Mesenchymal stem cell (in vitro differentiated cells and primary cell): ENCODE measurements at places on chromosomes 11 and 22.

GRCh38 chr11:16032974-16033373, 323.4 kb downstream of the SOX6 start:
- no peaks in the 10 kb centered on the region for H3K36me3 ChIP-seq
- no peaks in the 10 kb centered on the region for H3K4me1 ChIP-seq

DNA sequence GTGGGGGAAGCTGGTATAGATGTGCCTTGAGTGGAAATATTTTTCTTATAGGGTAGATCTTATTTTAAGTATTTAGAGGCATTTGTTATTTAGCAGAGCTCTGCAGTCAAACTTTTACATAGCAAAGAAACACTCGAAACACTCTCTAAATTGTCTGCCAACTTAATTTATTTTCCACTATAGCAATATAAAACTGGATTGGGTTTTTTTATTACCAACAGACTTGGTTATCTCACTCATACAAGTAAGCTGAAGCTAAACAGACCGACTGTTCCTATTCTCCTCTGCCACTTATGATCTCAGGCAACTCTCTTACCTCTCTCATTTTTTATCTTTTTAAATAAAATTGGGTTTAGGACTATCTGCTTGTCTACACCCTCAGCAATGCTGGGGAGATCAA, 4.6 kb downstream of the RAB38 start:
- peaks cover 6% of the 10 kb centered on the region for H3K4me1 ChIP-seq
- no peak for DNase-seq
- no peak overlapping the region for H3K4me3 ChIP-seq
- no peak overlapping the region for H3K27ac ChIP-seq

GRCh38 chr22:30121960-30122359, 41.7 kb downstream of the HORMAD2 start:
- no peak overlapping the region for H3K27ac ChIP-seq
- DNase-seq, result no peak
- H3K4me3 ChIP-seq, result no peak overlapping the region
- peaks cover 2% of the 10 kb centered on the region for H3K4me1 ChIP-seq
- H3K36me3 ChIP-seq, result no peaks in the 10 kb centered on the region

GRCh38 chr11:69394869-69395246, 86.6 kb upstream of the LINC01488 start:
- H3K4me1 ChIP-seq, result peaks cover 14% of the 10 kb centered on the region
- peaks cover 18% of the 10 kb centered on the region for H3K27me3 ChIP-seq

DNA sequence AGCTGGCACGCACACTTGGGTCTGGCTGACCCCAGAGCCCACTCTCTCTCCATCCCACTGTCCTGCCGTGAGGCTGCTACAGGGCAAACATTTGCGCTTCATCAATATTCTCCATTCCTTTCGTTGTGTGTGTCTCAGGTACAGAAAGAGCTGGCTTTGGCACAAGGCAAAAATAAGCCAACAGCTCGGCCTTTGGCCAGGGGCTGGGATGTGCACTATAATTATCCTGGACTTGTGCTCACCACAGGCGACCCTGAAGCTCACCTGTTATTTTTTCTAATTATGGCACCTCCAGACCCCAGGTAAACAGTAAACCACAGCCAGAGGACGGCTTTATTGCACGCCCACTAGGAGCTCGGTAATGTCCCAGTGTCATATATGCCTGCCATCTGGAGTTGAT, 10.9 kb downstream of the ZMAT5 start:
- no peaks in the 10 kb centered on the region for H3K27me3 ChIP-seq
- no peak overlapping the region for H3K4me3 ChIP-seq

- H3K36me3 ChIP-seq, result no peaks in the 10 kb centered on the region
- H3K27me3 ChIP-seq, result peaks cover 40% of the 10 kb centered on the region
- no peak overlapping the region for H3K27ac ChIP-seq
- H3K4me1 ChIP-seq, result no peaks in the 10 kb centered on the region
- no peak for DNase-seq
- no peak overlapping the region for H3K4me3 ChIP-seq
These were observed 6.7 kb upstream of the PPARA start for GRCh38 chr22:46143491-46144147.

GRCh38 chr11:124740277-124740882, 638 bp downstream of the NRGN start:
- peak overlapping the region; percentile 70 for H3K4me3 ChIP-seq
- peaks cover 16% of the 10 kb centered on the region for H3K4me1 ChIP-seq
- H3K27me3 ChIP-seq, result peaks cover 96% of the 10 kb centered on the region
- no peak overlapping the region for H3K27ac ChIP-seq

DNA sequence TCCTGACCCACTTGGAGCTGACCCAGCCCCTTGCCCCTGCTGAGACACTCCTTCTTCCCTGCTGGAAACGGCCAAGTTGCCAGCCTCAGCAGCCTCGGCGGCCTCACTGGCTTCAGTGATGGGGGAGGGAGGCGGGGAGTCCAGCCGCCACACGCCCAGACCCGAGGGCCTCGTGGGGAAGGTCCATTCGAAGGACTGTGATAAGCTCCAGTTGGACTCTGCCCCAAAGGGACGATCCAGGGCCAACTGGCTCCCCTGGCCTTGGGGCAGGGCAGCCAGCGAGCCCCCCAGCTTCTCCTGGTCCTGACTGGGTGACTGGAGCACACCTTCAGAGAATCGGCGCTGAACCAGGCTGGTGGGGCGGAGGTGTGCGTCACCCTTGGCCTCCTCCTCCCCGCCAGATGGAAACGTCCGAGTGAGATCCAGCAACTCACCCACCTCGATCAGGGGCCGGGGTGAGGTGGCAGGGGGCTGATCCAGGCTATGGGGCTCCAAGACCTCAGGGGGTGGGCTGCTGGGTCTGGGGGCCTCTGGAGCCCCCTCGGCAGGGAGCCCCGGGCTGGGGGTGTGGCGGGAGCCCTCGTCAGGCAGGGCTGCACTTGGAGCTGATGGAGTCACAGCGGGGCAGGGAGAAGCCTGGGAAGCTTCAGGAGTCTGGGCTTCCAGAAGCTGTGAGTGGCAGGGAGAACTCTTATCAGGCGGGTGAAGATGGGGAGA, 11.5 kb downstream of the TNKS1BP1 start:
- no peak for DNase-seq
- H3K27me3 ChIP-seq, result no peaks in the 10 kb centered on the region
- peaks cover 88% of the 10 kb centered on the region for H3K36me3 ChIP-seq
- no peak overlapping the region for H3K27ac ChIP-seq
- no peak overlapping the region for H3K4me3 ChIP-seq
- H3K4me1 ChIP-seq, result peaks cover 58% of the 10 kb centered on the region

DNA sequence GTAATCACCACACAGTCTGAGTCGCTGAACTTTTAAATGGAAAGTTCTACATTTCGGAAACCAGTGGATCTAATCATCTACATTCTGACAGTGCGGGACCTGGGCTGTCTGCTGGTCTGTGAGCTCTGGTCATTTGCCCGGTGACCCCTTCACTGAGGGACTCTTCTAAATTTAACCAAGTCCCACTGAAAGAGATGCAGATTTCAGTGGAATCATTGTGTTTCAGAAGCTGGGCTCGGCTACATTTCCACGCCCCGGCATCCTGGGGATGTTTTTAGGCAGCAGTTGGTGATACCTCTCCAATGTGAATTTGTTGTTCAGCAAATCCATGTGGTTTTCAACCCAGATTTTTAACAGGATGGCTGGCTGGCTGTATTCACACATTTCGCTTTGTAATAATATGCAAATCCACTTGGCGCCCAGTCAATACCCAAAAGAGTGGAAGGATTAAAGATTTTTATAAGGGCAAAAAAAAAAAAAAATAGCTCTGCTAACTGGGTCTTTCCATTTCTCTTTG, 145.5 kb upstream of the RASSF10 start:
- H3K4me1 ChIP-seq, result peaks cover 7% of the 10 kb centered on the region
- no peak overlapping the region for H3K4me3 ChIP-seq
- H3K36me3 ChIP-seq, result peaks cover 3% of the 10 kb centered on the region
- H3K27ac ChIP-seq, result peak overlapping the region; percentile 33
- DNase-seq, result no peak

DNA sequence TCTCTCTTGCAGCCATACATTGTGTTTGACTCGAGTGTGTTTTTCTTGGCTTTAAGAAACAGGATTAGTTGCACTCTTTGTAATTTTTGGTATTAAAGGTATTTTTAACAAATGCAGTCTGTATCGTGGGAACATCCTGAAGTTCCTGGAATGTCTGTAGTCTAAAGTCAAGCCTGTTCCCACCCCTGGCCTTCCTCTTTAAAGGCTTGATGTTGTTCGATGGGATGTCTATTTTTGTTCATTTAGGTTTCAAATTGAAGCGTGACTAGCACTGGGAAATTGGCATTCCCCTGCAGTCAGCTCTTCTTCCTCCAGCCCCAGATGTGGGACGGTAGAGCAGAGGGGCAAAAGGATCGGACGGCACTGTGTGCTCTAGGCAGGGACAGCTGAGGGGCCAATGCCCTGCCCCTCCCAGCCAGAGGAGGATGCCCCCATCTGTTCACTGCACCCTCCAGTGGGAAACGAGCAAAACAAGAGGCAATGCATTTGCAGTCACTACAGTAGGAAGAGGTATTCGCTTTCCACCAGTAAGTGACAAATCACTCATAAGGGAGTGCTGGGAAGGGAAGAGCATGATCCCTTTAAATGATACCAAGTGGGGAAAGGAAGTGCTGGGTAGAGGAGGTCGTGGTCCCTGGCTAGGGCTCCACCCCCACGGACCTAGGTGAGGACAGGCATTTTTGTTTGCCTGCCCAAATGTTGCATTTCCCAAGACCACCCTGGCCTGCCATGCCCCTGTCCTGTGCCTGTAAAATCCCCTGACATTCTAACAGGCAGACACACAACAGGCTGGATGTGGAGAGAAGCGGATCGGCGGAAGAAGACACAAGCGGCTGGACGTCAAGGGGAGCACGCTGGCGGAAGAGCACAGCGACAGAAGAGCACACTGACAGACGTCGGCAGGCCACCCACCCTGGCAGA, 47.4 kb upstream of the SEPTIN5 start:
- peaks cover 11% of the 10 kb centered on the region for H3K4me1 ChIP-seq
- no peak overlapping the region for H3K27ac ChIP-seq
- H3K27me3 ChIP-seq, result peaks cover 67% of the 10 kb centered on the region
- DNase-seq, result no peak
- H3K36me3 ChIP-seq, result no peaks in the 10 kb centered on the region

DNA sequence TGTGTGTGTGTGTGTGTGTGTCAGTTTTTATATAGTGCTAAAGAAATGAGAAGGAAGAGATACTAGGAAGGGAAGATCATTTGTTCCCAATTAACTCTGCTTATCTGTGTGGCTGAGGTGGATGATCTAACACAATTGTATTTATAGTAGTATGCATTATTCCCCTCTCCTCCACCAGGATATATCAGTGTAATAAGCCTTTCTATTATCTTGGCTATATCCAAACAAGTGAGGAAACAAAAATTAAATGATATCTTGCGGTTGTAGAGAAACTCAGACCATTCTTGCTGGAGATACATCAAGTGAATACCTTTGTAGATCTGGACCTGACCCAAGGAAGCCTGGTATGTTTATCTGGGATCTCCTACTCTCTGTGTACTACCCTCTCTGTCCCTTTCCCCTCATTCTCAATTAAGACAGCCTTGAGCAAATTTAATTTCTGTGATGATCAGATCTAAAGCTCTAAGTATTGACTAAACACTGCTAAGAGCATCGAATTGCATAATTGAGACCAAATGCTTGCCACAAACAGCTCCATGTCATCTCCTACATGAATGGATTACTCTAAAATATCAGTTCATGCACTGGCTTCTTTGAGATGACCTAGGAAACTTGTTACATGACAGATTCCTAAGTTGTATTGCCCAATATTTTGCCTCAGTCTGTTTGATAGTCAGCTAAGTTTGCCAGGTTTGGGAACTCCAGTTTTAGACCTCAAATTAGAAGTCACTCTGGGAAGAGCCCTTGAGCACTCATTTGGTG, 185.3 kb upstream of the CTSC start:
- peak; percentile 6 for DNase-seq
- H3K36me3 ChIP-seq, result no peaks in the 10 kb centered on the region
- no peaks in the 10 kb centered on the region for H3K4me1 ChIP-seq

- H3K4me3 ChIP-seq, result no peak overlapping the region
- H3K27ac ChIP-seq, result no peak overlapping the region
- no peaks in the 10 kb centered on the region for H3K27me3 ChIP-seq
- H3K36me3 ChIP-seq, result peaks cover 52% of the 10 kb centered on the region
- peaks cover 6% of the 10 kb centered on the region for H3K4me1 ChIP-seq
- no peak for DNase-seq
These were observed 83.4 kb downstream of the CEP164 start for GRCh38 chr11:117410861-117411710.

- H3K27me3 ChIP-seq, result no peaks in the 10 kb centered on the region
- no peaks in the 10 kb centered on the region for H3K36me3 ChIP-seq
- DNase-seq, result no peak
- H3K4me3 ChIP-seq, result no peak overlapping the region
- no peaks in the 10 kb centered on the region for H3K4me1 ChIP-seq
These were observed 202.1 kb downstream of the TTC28 start for GRCh38 chr22:28477556-28477955.

- H3K4me1 ChIP-seq, result no peaks in the 10 kb centered on the region
- H3K27ac ChIP-seq, result no peak overlapping the region
- no peak overlapping the region for H3K4me3 ChIP-seq
- DNase-seq, result no peak
- H3K36me3 ChIP-seq, result no peaks in the 10 kb centered on the region
- no peaks in the 10 kb centered on the region for H3K27me3 ChIP-seq
These were observed 83.0 kb downstream of the TMPRSS5 start for GRCh38 chr11:113623114-113623513.

GRCh38 chr11:63862923-63863322, 24.0 kb downstream of the MARK2 start:
- peaks cover 23% of the 10 kb centered on the region for H3K36me3 ChIP-seq
- H3K27ac ChIP-seq, result peak overlapping the region; percentile 59
- DNase-seq, result peak; percentile 56
- no peak overlapping the region for H3K4me3 ChIP-seq

DNA sequence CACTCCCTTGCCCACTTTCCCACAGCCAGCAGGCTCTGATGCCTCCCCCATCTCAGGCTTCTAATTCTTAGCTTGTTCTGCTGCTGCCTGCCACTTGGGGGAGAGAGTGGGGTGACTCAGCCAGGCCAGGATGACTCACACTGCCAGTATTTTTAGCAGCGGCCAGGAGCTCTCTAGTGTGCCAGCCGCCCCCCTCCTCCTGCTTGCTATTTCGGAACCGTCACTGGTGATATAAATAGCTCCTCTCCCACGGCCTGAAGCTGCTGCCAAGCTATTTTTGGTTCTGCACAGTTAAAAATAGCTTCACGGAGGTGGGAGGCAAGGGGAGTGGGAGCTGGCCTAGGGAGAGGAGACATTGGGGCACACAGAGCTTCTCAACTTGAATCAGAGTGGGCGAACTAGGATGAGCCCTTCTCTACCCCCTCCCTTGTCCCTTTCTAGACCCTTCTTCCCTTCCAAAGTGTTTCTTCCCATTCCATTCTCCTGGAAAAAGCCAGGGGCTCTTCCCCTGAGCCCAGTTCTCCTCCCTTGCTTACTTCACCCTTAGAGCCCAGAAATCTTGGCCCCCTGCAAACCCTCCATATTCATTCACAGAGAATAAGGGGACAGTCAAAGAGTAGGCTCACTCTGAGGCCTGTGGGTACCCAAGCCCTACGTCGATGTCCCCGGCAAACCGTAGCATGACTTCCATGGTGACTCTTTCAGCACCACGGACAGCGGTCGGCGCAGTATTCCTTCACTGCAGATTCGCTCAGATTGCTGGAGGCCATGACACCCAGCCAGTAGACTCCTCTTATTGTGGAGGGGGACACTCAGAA, 2.5 kb upstream of the NPAS4 start:
- H3K4me1 ChIP-seq, result peaks cover 11% of the 10 kb centered on the region
- H3K4me3 ChIP-seq, result peak overlapping the region; percentile 41
- DNase-seq, result peak; percentile 98
- no peak overlapping the region for H3K27ac ChIP-seq
- H3K36me3 ChIP-seq, result no peaks in the 10 kb centered on the region
- peaks cover 58% of the 10 kb centered on the region for H3K27me3 ChIP-seq

GRCh38 chr11:70090961-70091381, 12.9 kb downstream of the ANO1 start:
- no peak for DNase-seq
- no peak overlapping the region for H3K27ac ChIP-seq
- no peak overlapping the region for H3K4me3 ChIP-seq
- peaks cover 55% of the 10 kb centered on the region for H3K27me3 ChIP-seq
- no peaks in the 10 kb centered on the region for H3K4me1 ChIP-seq
- H3K36me3 ChIP-seq, result no peaks in the 10 kb centered on the region
